ENCODE measurements at places on chromosomes 3 and 15.

- no peak for DNase-seq
Observed at GRCh38 chr15:85582131-85583079, 202.0 kb downstream of the AKAP13 start.

GRCh38 chr3:67006460-67006859, 8.4 kb downstream of the KBTBD8 start:
- DNase-seq, result peak; percentile 3

DNA sequence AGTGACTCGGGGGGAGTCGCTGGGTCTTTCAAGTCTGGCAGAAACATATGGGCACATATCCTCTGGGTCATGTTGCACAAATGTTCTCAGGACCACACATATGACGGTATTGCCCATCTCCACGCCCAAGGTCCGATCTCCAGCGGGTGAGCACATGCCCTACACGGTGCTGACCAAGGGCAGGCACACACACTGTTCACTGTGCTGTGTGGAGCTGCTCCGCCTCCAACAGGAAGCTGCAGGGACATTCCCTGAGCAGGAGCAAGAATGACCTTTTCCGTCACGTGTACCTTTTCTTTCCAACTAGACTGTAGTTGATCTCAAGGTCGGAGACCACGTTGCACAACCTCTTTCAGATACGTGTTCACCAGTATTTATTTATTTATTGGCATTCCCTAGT, 41.7 kb upstream of the B3GNT5 start:
- no peak for DNase-seq

GRCh38 chr3:195249858-195250464, 21.0 kb downstream of the XXYLT1 start:
- DNase-seq, result no peak

- no peak for DNase-seq
Observed at GRCh38 chr3:28564211-28564610, 215.6 kb upstream of the AZI2 start.

GRCh38 chr15:77104155-77104554, 33.2 kb upstream of the TSPAN3 start:
- peak; percentile 45 for DNase-seq

DNA sequence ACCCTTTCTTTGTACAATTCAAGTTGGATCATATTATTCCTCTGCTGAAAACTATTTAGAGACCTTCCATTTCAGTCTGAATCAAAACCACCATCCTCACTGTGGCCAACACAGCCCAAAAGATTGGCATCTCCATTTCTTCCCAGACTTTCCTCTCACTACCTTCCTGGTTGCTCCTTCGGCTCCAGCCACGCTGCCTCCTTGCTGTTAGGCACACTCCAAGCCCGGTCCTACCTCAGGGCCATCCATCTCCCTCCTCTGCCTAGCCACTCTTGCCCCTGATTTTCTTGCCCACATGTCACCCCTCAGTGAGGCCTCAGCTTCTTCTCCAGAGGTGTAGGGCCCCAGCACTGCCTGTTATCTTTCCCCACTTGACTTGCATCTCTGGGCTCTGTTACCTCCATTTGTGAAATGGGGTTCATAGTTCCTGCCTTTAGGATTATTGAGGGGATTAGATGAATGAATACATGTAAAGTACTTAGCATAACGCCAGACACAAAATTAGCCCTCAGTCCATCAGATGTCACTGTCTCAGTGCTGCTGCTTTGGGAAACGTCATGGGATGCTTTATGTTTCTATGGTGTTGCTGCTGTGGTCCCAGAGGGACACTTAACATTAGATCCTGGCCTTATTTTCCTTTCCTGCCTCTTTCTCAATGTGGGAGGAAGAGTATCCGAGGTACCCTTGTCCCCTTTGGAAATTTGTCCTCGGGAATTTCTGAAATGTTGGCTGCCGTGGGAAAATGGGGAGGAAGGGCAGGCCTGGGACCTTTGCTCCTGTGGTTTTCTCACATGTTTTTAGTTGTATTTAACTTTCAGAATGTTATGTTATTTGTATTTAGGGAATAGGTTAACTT, 31.3 kb downstream of the SNRK start:
- DNase-seq, result no peak

GRCh38 chr3:55089211-55089610, 161.4 kb upstream of the LRTM1 start:
- DNase-seq, result peak; percentile 50

DNA sequence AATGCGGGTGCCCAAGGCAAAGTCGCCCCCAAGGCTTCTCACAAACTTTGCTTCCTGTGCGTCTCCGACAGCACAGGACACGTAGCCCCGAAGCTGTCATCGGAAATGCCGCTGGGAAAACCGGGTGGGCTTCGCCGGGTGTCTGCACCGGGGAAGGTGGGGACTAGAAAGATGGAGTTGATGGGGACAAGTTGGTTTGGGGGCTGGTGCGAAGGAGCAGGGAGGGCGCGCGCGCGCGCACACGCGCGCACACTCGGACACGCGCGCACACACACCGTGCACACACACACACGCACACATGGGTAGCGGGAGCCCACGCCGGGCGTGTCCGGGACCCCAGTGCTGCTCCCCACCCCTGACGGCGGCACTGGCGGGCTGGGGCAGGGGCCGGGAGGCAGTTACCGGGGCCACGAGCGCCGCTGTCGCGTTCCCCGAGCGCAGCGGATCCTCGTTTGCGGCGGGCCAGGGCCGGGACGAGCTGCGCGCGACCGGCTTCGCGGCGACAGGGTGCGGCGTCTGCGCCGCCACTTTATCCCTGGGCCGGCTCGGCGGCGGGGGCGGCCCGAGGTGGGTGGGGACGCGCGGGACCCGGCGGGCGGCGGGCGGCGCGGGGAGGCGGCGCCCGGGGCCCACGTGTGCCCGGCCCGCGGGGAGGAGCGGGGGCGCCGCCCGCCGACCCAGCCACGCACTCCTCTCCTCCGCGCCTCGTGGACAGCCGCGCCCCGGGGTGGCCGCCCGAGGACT, 539 bp upstream of the MGLL start:
- peak; percentile 3 for DNase-seq

DNA sequence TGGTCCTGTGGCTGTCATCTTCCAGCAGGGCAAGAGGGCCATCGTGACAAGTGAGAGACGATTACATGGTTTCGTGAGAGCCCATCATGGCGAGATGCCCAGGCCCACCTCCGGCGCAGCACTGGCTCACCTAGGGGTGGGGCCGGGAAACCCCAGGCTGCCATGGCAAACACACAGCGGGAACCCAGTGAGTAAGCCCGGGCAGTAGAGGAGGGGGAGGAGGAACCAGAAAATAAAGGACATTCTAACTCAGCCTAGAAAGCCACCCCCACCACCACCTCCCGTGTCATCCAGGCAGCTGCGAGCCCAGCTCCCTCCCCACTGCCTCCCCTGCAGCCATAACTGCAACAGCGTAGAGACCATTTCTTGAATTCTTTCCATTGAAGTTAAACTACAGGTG, 52.3 kb downstream of the PCSK6 start:
- DNase-seq, result no peak

- peak; percentile 71 for DNase-seq
Observed at GRCh38 chr3:72661115-72661457, 187.2 kb downstream of the SHQ1 start.

- no peak for DNase-seq
Observed at GRCh38 chr3:51874411-51874810, 990 bp downstream of the IQCF5 start.

Measured in fibroblast of upper back skin (primary cell).